ENCODE measurements at places on chromosomes 6 and 20. TPM values are rescaled to one million over a fixed set of nuclear protein-coding genes. Genes with fewer than 3 reads are reported as not detected.

The TINAG gene
- total RNA-seq, result 0.45 TPM

GRCh38 chr6:684831-685636 lies 7.9 kb downstream of the EXOC2 start:
- DNase-seq, result no peak

- DNase-seq, result no peak
Observed at GRCh38 chr6:166739117-166739975, 112.3 kb upstream of the RPS6KA2 start.

- DNase-seq, result no peak
Observed at GRCh38 chr6:146240322-146240721, 211.5 kb downstream of the GRM1 start.

The DEFB129 gene
- total RNA-seq, result not detected

Measured in heart left ventricle (tissue), 16 donors.